ENCODE measurements at places on chromosomes 13 and 19.

GRCh38 chr19:43691755-43692154, 21.8 kb upstream of the PLAUR start:
- no peak for DNase-seq

- DNase-seq, result no peak
Measured at GRCh38 chr13:77267362-77267761, 59.5 kb downstream of the MYCBP2 start.

GRCh38 chr19:21472507-21472906, 32.9 kb upstream of the ZNF429 start:
- DNase-seq, result no peak

- DNase-seq, result no peak
Measured at GRCh38 chr13:28297341-28297740, 159.0 kb downstream of the PAN3 start.

DNA sequence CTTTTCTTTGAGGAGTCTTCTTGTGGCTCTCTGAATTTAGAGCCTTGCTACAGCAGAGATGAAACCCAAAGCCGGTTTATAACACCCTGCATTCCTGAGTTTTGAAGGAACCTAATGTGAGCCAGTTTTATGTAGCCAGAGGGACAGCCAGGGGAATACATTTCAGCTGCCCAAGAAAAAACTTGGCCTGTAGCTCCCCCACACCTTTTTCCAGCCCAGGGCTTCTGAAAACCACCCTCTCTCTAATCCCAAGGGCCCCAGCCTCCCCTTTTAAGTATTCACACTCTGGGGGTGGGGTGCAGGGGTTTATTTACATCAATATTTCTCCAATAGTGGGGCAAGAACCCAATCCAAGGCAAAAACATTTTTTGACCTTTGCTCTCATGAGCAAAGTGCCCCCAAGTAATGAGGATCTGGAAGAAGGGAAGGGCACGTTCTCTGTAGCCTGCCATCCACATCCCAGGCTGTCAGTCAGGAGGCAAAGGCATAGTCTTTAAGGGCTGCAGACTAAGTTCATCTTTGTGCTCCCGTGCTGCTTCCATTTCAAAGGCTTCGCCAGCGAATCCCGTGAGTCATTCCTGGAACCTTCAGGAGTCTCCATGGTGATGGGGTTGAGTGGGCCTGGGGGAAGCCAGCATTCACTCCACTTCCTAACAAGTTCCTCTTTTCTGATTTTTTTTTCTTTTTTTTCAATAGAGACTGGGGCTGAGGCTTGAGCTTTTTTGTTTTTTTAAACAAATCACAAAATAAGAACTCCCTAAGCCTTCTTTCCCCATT, 33.2 kb upstream of the MEDAG start:
- DNase-seq, result no peak

DNA sequence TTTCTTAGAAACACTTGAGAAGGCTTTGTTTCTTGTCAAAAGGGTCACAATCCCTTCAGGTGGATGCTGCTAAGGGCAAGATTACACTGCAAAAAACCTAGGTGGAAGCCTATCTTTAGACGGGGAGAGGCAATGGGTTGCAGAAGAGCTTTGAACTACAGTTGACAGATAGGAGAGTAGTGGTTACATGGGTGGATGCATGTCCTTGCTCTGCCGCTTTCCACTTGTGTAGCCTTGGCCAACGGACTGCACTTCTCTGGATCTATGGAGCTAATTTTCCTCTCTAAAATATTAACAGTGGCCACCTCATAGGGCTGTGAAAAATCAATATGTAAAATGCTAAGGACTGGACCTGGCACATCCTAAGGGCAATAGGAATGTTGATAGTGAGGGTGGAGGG, 980 bp downstream of the BCKDHA start:
- DNase-seq, result no peak

GRCh38 chr13:59099182-59099974, 1064.3 kb downstream of the DIAPH3 start:
- no peak for DNase-seq

DNA sequence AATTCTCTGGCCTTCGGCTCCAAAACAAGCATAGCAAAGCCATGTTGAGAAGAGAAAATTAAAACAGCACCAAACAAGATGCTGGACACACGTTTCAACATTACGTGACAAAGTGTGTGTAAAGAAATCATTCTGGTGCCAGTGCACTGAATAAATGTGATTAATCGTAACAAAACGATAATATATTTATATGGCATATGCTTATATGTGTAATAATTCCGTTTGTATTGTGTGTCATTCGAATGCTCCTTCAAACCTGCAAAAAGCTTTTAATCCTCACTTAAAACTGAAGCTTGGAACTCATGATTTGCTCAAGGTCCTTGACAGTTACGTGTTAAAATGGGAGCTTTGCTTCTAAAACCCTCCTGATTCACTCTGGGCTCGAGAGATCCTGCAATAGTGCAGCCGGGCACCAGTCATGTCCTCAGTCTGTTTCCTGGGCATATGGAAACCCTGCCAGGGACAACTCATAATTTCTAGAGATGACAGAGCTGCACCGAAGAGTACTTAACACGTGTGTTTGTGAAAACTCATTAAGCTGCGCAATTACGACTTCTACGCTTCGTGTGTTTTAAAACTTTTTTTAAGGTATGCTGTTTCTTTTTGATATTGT, 731 bp upstream of the AKAP8L start:
- no peak for DNase-seq

GRCh38 chr13:63088226-63088625, 1672.6 kb upstream of the PCDH20 start:
- no peak for DNase-seq

DNA sequence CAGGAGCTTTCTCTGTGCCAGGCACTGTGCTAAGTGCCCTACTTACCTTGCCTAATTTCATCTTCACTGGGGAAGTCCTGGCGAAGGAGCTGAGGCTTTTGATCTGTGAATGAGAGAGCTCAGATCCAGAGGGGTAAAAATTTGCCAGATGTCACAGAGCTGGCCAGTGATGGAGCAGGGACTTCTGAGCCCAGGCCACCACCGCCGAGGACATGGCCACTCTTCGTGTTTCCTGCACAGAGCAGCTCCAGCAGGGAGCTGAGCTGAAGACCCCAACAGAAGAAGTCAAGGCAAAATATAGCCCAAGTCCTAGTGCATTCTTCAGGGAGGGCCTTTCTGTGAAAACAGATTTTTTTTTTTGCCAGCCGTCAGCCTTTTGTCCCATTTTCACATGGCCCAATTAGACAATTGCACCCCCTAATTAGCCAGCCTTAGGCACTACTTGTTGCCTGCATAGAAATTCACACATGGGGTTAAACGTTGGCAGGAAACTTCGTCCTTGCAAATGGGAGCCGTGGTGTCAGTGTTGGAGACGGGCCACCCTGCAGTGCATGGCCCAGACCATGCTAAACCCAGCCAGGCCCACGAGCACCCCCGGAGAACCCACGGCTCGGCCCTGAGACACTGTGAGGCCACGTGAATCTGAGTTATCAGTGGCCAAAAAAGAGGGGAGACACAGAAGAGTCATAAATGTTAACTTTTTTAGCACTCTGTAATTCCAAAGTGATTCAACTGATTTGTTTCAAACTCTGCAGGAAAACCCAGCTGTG, 7.8 kb downstream of the ZNF536 start:
- no peak for DNase-seq

DNA sequence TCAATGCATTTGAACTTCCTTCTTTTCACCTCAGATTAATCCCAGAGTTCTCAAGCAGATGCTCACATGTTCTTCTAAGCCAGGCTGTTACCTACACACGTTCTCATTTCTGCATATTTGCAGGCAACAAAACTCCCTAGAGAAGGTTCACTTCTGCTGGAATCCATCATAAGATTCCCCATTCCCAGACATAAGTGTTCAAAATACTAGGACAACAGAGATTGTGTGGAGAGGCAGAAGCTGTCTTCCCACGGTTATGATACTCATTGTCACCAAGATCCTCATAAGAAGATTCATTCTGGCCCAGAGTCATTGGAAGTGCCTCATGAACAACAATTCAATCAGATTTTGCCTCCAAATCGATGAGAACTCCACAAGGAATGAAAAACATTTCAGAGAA, 931.6 kb upstream of the MIR17HG start:
- DNase-seq, result no peak
